ENCODE measurements at places on chromosomes 6 and 20. TPM values are rescaled to one million over a fixed set of nuclear protein-coding genes. Genes with fewer than 3 reads are reported as not detected.

HLA-DOA gene
- total RNA-seq: 3.0 TPM

ATP6V1G2 gene
- total RNA-seq: 0.60 TPM

ECHDC1 gene
- 51.9 TPM for total RNA-seq

PRR18 gene
- not detected for total RNA-seq

MEI4 gene
- not detected for total RNA-seq

POU5F1 gene
- 1.2 TPM for total RNA-seq

TMEM217 gene
- 0.39 TPM for total RNA-seq

DNA sequence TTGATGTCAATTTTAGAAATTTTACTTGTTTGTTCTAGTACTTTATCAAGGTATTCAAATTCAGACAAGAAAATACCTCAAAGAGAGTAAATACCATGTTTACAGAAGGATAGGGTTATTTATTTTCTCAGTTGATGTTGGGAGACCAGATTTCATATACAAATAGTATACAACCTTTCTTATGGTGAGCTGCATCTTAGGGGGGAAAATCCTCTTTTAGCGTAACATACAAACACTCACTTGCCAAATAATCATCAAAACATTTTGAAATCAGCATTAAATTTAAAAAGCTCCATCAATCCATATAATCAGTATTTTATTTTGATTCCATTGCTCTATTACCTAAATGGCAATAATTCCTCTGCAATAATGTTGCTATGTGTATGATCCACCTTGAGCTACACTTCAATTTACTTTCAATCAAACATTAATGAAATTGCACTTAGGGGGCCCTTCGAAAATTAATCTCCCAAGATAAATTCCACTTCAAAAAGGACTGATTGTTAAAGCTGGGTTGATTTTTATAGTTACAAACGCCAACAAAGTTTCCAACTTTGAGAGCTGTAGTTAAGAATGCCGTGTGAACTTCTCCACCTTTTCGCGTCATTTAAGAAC lies 2.2 kb downstream of the NKX2-4 start:
- no peaks in the 10 kb centered on the region for H3K36me3 ChIP-seq
- peaks cover 4% of the 10 kb centered on the region for H3K4me1 ChIP-seq
- no peak for DNase-seq
- H3K27me3 ChIP-seq: peaks cover 4% of the 10 kb centered on the region

DNA sequence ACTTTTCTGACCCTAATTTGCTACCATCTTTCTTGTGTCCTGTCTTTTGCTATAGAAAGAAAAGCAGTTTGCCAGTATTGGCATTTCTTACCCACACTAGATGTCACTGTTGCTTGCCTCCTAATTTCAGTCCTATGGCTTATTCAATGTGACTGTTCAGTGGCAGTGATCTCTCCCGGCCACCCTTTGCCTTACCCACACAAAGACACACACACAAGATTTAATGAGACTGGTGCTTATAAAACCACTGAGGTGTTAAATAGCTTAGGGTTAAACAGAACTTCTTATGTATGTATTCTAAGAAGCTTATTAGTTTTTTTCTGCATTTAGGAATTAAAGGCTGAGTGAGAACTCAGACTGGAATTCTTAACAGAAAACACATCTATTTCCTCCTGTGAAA lies 233.6 kb upstream of the ASCC3 start:
- no peak overlapping the region for H3K27ac ChIP-seq
- no peaks in the 10 kb centered on the region for H3K27me3 ChIP-seq
- H3K36me3 ChIP-seq: no peaks in the 10 kb centered on the region

GRCh38 chr6:121482004-121482693 lies 46.7 kb downstream of the GJA1 start:
- H3K27ac ChIP-seq: no peak overlapping the region
- no peaks in the 10 kb centered on the region for H3K27me3 ChIP-seq
- H3K4me3 ChIP-seq: no peak overlapping the region
- no peak for DNase-seq

- H3K27me3 ChIP-seq: no peaks in the 10 kb centered on the region
- no peak for DNase-seq
- no peak overlapping the region for H3K27ac ChIP-seq
- no peaks in the 10 kb centered on the region for H3K36me3 ChIP-seq
- no peak overlapping the region for H3K4me3 ChIP-seq
Observed at GRCh38 chr6:131629651-131630050, 1.6 kb upstream of the MED23 start.

DNA sequence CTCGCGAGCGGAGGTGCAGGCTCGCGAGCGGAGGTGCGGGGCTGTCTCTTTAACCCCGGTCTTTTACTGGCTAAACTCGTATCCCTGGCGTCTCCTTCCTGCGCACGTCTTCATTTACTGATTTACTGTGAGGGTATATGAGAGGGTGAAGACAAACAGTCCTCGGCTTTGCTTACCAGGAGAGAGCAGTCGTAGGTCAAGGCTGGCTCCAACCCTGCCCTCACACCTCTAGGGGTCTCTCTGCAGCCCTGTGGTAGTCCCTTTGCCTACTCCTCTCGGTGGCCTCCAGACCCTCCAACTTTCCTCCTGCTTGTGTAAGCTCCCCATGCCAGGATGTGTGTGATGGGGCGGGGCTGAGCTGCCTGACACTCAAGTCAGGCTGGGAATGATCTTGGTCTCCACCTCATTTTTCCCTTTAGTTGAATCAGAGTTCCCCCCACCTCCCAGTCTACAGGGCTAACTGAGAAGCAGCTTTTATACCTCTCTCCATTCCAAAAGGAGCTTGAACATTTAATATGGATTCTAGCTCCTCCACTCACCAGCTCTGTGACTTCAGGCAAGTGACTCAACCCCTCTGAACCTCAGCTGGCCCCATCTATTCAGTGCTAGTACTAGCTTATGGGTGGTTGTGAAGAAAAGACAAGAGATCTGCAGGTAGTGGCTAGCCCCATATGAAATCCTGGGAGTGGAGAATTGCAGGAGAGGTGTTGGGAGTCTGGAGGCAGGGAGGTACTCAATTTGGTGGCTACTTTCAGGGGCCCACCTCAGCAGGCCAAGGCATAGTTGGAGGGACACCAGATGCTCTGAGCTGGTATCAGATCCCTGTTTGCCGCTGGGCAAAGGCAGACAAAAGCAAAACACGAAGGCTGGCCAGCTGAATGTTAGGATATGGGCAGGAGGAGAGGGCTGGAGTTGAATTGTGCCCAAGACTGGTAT lies 902 bp downstream of the SLC29A1 start:
- DNase-seq: no peak
- H3K4me1 ChIP-seq: no peaks in the 10 kb centered on the region
- H3K4me3 ChIP-seq: peak overlapping the region; percentile 78

DNA sequence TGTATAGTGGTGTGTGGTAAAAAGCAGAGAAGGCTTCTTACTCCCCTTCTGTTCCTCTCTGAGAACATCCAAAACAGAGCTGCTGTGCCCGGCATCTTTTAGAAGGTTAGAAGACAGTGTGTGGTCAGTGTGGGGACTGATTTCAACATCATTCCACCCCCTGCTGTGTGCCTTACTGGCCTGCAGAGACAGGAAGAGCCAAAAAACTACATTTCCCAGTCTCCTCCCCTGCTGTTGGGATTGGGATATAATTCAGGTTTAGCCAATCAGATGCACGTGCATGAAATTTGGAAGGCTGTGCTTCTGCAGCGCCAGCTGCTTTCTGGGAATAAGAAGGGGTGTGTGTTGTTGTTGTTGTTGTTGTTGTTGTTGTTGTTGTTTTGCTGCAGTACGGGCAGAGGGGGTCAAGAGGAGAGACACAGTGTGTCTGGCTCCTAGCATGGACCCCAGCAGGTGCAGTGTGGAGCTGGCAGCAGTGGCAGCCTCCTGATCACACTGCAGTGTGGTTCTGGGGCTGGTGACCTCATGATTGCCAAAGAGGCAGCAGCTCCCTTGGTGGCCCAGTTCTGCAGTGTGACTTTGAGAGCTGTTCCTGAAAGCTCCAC lies 74.7 kb downstream of the MRPL14 start:
- H3K27ac ChIP-seq: peak overlapping the region; percentile 76
- H3K4me3 ChIP-seq: no peak overlapping the region
- H3K4me1 ChIP-seq: no peaks in the 10 kb centered on the region
- H3K36me3 ChIP-seq: no peaks in the 10 kb centered on the region
- DNase-seq: no peak

DNA sequence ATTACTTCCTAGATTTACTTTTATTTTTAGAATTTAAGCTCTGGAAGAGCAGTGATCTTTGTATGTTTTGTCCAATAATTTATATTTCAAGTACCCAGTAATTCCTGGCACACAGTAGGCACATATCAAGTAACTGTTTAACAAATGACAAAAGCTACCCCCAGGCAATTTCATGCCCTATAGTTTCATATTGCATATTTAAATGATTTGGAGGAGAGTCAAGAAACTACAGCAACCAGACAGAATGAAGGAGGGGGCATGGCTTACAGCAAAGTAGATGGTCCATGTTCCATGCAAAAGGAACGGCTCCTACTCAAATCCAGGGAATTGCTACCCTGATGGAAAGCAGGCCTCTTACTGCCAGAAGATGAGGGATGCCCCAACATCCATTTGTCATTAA lies 113.5 kb downstream of the ARHGAP18 start:
- DNase-seq: no peak
- no peaks in the 10 kb centered on the region for H3K27me3 ChIP-seq
- no peak overlapping the region for H3K27ac ChIP-seq
- no peak overlapping the region for H3K4me3 ChIP-seq
- H3K36me3 ChIP-seq: no peaks in the 10 kb centered on the region
- H3K4me1 ChIP-seq: no peaks in the 10 kb centered on the region

DNA sequence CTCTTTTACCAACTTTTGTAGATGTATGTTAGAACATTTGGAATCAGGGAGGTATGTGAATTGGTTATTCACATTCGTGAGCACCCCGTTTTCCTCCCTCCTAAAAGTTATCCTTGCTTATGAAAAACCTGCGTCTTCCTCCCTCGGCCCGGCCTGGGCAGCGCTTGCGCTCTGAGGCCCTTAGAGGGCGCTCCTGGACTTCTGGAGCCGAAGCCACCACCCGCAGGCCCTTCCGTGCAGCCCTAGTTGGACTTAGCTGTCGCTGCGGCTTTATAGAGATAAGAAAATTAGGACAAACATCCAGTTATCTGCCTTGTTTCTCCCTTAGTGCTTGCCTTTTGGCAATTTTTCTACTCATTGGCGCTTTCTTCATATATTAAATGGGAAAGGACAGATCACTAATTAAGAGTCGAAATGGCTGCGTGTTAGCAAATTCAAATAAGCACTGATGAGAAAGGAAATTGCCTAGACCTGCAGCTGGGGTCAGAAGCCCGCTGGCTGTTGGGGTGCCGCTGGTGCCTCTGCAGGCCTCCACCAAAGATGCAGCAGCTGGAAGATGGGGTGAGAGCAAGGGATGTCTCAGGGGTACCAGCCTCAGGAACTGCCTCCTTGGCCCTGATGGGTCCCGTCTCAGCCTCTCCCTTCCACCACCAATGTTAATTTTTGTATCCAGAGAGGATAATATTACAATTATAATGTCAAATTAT lies 5.2 kb downstream of the FNDC1 start:
- H3K27me3 ChIP-seq: peaks cover 33% of the 10 kb centered on the region
- DNase-seq: peak; percentile 61
- H3K27ac ChIP-seq: no peak overlapping the region
- H3K4me1 ChIP-seq: no peaks in the 10 kb centered on the region
- H3K4me3 ChIP-seq: no peak overlapping the region

DNA sequence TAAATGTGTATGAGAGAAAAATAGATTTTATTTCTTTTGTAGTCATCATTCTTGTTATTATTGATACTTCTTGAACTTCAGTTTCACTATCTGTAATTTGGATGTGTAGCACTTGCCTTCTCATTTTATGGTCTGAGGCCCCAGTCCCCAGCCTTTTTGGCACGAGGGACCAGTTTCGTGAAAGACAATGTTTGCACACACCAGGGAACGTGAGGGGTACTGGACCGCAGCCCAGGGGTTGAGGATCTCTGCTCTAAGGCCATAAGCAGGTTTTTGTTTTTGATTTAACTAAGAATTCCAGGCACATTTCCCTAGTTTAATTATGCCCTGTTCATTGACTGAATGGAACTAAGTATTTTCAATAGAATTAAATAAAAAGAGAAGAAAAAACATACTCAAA lies 261.5 kb downstream of the BMP2 start:
- H3K36me3 ChIP-seq: no peaks in the 10 kb centered on the region
- H3K27me3 ChIP-seq: no peaks in the 10 kb centered on the region
- no peaks in the 10 kb centered on the region for H3K4me1 ChIP-seq
- no peak for DNase-seq
- H3K4me3 ChIP-seq: no peak overlapping the region

DNA sequence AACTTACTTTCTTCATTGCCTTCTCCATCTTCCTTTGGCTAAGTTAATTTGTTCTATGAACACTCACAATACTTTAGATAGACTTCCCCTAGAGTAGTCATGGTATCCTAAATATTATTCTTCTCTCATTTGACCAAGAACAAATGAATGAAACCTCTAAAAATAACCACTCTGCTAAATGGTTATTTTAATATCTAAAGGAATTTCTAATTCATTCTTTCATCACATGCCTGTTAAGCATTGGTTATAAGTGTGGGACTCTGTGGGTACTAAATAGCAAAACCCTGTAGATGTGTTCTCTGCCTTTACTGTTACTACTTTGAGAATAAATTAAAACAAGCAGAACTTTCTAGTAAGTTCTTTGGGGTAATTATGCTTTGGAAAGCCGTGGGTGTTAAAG lies 138.9 kb downstream of the EYA4 start:
- no peak overlapping the region for H3K4me3 ChIP-seq
- H3K27me3 ChIP-seq: no peaks in the 10 kb centered on the region
- H3K4me1 ChIP-seq: no peaks in the 10 kb centered on the region
- H3K36me3 ChIP-seq: no peaks in the 10 kb centered on the region
- DNase-seq: no peak

GRCh38 chr6:141491684-141492083 lies 641.0 kb upstream of the GJE1 start:
- no peak overlapping the region for H3K4me3 ChIP-seq
- H3K36me3 ChIP-seq: no peaks in the 10 kb centered on the region
- H3K27me3 ChIP-seq: no peaks in the 10 kb centered on the region

Data from tibial nerve (tissue), 4 donors.